Stimulated activated naive B cell treated with anti-CD40 and anti-IgM and Interleukin-4, amounts not matched to agents 10 μg/mL and 1 μg/mL and 100 μg/mL, for 72 hours (primary cell): ENCODE measurements at places on chromosomes 12 and 14.
A peak's percentile ranks its signal among the peaks of the same experiment; 100 is the strongest.

DNA sequence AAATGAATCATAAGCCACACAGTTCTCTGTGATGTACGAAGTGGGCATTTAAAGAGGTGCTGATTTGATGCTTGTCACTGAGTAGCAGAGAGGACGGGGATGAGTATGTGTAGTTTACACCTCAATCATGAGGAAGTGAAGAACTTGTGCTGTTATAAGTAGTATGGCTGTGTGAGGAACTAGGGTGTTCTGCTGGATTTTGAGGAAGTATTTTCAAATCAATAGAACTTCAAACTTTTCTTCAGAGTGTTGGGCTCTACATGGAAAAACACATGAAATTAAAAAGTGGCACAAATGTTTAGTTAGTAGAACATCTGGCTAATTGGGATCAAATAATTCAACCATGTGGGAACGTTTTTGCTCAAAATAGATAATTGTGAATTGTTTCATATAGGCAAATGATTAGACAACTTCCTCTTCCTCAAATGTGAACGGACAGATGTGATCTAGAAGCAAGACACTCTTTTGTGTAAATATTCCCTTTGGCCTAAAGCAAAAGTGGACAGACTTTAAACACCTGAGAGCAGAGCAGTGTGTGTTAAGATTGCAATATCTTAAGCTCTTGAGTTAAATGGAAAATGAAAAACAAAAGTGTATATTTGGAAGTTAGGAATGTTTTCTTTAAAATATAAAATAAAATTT, 168.5 kb downstream of the NAV3 start:
- DNase-seq, result peak; percentile 16

DNA sequence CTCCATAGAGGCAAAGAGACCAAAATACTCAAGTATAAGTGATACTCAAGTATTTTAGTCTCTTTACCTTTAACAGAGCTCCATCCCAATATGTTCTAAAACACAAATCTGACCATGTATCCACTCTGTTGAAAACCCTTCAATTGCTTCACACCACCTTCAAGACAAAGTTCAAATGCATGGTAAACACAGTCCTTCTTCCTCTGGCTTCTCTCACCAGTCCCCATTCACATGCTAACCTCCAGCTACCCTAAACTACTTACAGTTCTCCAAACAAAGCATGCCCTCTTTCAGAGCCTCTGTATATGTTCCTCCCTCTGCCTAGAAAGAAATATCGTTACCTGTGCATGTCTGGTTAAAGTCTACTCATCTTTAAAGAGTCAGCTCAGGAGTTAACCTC, 100.2 kb downstream of the NUMB start:
- no peak for DNase-seq

GRCh38 chr12:40225984-40226602, 1.3 kb downstream of the LRRK2 start:
- no peak for DNase-seq

GRCh38 chr14:31154956-31155355, 52.6 kb downstream of the HECTD1 start:
- no peak for DNase-seq

- no peak for DNase-seq
Observed at GRCh38 chr12:47414511-47414910, 291.3 kb downstream of the RPAP3 start.

DNA sequence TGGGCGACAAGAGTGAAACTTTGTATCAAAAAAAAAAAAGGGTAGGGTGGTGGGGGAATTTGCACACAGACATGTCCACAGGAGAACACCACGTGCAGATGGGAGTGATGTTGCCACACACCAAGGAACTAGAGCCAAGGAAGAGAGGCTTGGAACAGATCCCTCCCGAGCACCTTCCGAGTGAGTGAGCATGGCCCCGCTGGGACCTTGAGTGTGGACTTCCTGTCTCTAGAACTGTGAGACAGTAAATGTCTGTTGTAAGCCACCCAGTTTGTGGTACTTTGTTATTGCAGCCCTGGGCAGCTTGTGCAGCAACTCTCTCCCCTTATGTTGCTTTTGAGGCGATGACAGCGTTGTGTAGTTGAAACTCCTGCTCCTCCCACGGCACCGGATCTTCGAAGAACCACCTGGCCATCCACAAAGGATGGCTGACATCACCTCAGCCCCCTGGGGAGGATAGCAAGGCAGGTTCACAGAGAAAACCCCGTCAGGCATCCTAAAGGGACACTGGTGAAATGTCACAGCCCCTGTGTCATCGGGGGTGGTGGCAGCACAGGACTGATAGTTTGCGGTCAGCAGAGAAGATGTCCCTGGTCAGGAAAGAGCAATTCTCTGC, 54.7 kb upstream of the PLEKHG3 start:
- no peak for DNase-seq

- no peak for DNase-seq
Observed at GRCh38 chr14:68964300-68965093, 14.6 kb downstream of the ACTN1 start.

GRCh38 chr12:25690996-25691864, 138.1 kb upstream of the LMNTD1 start:
- DNase-seq, result no peak

DNA sequence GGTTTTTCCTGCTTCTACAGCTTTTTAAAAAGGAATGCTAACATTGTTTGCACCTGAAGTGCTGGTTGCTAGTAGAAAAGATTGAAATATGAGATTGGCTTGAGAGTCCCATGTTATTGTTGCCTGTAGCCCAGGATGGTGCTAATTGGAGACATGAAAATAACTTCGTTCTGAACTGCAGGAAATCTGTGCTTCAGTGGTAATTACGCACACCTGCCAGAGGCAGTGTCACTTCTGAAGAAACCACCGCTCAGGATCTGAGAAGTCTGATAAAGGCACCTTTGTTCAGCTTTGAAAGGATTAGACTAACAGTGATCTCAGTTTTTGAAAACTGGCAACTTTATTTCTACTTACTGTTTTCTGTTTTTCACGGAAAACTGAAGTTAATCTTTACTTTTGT, 15.5 kb upstream of the ATP6V0A2 start:
- DNase-seq, result no peak

GRCh38 chr12:46921764-46922133, 96.0 kb upstream of the SLC38A4 start:
- DNase-seq, result no peak

GRCh38 chr12:8692573-8692972, 5.2 kb upstream of the RIMKLB start:
- no peak for DNase-seq

- DNase-seq, result no peak
Observed at GRCh38 chr14:29320286-29320685, 553.7 kb downstream of the FOXG1 start.

GRCh38 chr14:59239022-59239421, 50.6 kb downstream of the DAAM1 start:
- no peak for DNase-seq

DNA sequence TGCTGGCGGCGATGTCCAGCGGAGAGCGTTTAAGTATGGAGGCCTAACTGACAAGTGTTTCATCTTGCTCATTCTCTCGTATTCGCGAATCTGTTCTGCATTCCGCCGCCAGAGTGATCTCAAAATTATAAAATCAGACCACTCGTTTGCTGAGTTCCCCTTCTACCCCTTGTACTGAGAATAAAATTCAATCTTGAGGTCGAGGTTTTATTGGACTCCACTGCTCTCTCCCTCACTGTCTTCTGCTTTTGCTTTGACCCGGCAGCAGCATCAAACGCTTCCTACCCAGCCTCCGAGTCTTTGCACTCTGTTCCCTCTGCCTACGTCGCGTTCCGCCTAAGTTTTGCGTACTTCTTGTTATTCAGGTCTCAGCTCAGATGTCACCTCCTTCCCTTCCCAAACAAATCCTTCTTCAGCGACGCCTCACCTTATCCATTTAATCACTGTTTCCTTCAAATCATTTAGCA, 462 bp downstream of the KNTC1 start:
- no peak for DNase-seq

DNA sequence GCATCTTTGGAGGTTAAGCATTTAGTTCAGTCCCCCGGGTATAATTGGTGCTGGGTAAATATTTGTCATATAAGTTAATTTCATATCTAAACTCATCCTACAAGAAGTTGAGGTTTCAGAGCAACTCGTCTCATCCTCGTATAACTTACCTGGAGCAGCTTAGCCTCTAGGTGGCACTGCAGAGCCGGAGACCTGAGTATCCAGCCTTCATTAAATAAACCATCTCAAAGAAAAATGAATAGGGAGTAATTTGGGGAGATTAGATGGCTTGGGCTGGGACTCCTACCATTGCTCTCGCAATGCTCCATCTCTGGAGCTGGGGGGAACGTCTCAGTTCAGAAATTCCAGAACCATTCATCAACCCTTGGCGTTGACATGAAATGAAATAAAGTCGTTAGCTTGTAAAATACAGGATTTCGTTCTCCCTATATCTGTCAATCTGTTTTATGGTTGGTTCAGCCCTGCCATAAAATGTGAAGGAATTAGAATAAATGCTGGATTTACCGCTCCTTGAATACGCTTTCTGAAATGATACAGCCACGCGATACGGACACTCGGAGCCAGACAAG, 122.9 kb upstream of the TMEM132D start:
- DNase-seq, result no peak

- DNase-seq, result no peak
Observed at GRCh38 chr12:39459027-39459434, 16.1 kb upstream of the KIF21A start.

- no peak for DNase-seq
Observed at GRCh38 chr14:89724628-89724960, 229.9 kb downstream of the EFCAB11 start.

DNA sequence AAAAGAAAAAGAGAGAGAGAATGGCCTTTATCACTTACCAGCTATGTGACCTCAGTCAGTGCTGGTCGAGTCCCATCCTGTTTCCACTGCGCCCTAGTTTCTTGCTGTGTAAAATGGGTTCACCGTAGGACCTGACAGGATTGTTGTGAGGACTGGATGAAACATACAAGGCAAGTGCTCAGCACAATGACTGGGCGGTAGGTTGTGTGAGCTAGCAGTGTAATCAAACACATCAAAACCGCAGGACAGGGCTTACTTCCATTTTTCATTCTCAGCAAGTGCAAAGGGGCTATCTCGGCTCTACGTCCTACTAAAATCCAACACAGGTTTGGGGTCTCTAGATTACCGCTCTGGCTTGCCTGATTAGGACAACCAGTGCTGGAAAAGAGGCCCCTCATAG, 36.4 kb upstream of the ATXN2 start:
- DNase-seq, result no peak

GRCh38 chr12:111905502-111905901, 63.5 kb downstream of the MAPKAPK5 start:
- no peak for DNase-seq

GRCh38 chr12:52628111-52628507, 9.8 kb upstream of the KRT73 start:
- no peak for DNase-seq

DNA sequence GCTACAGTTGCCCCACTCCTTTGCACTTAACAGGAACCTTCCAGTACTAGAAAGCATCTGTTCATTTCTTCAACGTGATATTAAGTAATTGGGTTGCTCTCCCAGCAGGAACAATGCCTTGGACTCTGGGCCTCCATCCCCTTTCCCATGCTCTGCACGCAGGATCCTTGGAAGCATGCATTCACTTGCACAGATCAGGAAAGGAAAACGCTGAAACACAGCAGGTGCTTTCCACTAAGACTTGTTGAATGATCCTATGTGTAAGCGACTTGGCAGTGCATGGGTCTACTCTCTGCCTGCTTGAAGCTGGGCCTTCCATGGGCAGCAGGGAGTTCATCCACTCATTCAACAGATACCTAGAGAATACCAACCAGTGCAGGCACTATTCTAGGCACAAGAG, 2.3 kb downstream of the LTBP2 start:
- DNase-seq, result no peak

GRCh38 chr12:26172539-26172938, 22.8 kb upstream of the SSPN start:
- no peak for DNase-seq

DNA sequence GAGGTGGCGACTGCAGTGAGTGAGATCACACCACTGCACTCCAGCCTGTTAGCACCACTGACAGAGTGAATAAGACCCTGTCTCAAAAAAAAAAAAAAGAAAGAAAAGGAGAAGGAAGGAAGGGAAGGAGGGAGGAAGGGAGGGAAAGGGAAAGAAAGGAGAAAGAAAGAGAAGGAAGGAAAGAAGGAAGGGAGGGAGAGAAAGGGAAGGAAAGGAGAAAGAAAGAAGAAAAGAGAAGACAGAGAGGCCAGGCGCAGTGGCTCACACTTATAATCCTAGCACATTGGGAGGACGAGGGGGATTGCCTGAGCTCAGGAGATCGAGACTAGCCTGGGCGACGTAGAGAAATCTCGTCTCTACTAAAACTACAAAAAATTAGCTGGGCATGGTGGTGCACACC, 13.2 kb downstream of the DCAF5 start:
- DNase-seq, result no peak

GRCh38 chr12:16884056-16884455, 278.1 kb upstream of the LMO3 start:
- no peak for DNase-seq

DNA sequence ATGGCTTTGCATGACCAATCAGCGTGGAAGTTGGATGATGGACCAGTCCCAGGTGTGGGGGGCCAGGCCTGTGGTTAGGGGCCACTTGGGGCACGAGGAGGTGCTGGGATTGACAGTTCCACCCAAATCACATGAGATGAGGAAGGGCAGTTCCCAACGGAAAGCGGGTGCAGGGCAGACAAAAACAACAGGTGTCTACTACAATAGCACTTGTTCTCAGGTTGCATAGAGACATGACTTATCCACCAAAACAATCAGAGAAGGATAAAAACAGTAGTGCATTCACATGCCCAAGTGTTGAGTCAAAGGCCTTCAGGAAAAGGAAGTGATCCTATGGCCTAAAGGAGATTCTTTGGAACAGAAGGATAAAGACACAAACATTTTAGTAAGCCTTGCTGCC, 14.6 kb upstream of the EIF2B2 start:
- no peak for DNase-seq

DNA sequence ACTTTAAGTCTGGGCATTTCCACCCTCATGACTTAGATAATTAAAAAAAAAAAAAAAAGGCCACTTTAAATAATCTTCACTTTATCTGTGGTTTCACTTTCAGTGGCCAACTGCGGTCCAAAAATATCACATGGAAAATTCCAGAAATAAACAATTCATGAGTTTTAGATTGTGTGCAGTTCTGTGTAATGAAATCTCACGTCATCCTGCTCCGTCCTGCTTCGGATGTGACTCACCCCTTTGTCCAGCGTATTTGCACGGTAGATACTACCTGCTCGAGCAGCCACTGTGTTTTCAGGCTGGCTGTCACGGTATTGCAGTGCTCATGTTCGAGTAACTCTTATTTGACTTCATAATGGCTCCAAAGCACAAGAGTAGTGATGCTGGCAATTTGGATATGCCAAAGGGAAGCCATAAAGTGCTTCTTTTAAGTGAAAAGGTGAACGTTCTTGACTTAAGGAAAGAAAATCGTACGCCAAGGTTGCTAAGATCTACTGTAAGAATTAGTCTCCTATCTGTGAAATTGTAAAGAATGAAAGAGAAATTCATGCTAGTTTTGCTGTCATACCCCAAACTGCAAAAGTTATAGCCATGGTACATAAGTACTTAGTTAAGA, 2.4 kb downstream of the E2F7 start:
- no peak for DNase-seq

DNA sequence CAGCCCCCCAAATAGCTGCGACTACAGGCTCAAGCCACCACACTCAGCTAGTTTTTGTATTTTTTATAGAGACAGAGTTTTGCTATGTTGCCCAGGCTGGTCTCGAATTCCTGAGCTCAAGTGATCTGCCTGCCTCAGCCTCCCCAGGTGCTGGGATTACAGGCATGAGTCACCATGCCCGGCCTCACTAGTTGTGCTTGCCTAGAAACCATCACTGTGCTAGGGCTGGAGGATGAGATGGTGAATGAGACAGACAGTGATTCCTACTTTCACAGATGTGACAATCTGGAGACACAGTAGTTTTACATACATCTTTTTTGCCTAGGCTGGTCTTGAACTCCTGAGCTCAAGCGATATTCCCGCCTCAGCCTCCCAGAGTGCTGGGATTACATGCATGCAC, 7.5 kb upstream of the MSI1 start:
- DNase-seq, result no peak
